Naive thymus-derived CD8-positive, alpha-beta T cell (primary cell): ENCODE measurements at places on chromosomes 16 and 17.

GRCh38 chr17:798246-798645 lies 16.1 kb downstream of the MRM3 start:
- DNase-seq = no peak

GRCh38 chr17:79548116-79548515 lies 62.7 kb downstream of the RBFOX3 start:
- no peak for DNase-seq

DNA sequence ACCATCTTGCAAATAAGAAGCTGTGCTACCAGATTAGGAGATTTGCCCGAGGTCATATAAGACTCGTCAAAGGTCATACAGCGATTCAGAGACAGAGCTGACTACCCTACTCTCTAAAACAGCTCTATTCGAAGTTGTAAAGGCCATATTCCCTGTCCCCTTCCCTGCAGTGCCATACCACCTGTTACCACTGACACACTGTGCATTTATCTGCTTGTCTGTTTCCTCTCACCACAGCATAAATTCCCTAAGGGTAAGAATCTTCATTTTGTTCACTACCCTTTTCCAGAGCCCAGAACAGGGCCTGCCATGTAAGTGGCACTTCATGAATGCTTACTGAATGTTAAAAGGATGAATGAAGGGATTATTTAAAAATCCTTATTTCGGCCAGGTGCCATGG lies 3.4 kb upstream of the KSR1 start:
- DNase-seq = no peak

GRCh38 chr17:78745407-78746088 lies 36.5 kb downstream of the CYTH1 start:
- no peak for DNase-seq

DNA sequence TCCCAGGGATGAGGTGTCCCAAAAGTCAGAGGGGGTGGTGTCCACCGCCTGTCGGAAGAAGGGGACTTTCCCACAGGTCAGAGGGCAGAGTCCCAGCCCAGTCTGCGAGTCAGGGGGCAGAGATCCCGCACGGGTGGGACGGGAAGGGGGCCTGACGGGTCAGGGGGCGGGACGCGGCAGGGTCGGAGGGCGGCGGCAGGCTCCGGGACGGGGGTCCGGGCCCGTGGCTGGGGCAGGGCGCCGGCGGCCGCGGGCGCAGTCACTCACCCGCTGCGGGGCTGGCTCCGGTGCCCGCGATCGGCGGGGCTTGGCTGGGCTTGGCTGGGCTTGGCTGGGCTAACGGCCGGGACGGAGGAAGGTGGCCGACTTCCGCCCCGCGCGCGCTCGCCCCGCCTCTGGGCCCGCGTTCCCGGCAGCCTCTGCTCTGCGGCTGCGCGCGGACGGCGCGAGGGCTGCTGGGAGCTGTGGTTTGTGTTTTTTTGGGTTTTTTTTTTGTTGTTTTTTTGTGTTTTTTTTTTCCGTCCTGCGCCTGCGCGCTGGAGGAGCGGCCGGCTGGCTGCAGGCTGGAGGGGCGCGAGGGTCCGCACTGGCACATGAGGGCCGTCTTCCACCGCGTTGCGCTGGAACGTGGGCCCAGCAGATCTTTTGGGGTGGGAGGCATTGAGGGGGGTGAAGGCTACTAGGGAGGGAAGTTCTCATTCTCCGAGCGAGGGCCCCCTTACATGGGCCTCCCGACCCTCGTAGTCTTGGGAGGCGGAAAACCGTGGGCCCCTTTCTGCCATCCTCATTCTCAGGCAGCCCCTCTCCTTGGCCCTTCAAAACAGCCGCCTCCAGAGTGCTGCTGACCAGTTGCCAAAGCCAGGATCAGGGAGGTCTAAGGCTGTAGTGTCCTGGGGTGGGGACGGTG lies at the start of gene CANT1:
Gene CANT1 (minus strand): TSS at position 368 of the 907 bp plus-strand sequence. CDS start 12,142 bp downstream, outside the sequence.
- peak; percentile 82 for DNase-seq

GRCh38 chr17:57311281-57312216 lies 55.2 kb downstream of the MSI2 start:
- no peak for DNase-seq

DNA sequence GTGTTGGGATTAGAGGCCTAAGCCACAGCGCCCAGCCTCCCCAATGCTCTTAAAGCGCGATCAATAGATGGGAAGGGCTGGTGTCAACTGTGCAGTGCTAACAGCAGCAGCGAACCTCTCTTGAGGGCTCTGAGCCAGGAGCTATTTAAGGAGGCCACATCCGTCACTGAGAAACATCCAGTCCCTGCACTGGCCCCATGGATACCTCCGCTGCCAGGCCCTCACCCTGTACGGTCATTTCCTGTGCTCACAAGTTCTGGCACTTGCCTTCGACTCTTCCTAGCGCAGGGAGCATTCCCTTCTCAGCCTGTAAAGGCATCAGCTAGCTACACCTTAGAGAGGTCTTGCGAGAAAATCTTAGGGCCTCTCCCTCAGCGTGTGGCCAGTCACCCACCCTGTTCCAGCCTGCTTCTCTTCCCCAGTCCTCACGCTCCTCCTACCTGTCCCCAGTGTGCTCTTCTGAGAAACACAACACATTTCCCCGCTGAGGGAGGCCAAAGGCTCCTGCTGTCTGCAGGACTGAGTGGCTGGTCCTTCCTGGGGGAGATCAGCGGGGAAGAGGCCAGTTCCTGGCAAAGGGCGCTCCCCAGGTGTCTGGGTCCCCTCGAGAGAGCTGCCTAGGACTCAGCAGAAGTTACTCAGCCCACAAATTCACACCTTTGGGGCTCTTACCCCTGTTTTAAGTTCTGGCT lies 28.6 kb downstream of the GTF3C1 start:
- no peak for DNase-seq

DNA sequence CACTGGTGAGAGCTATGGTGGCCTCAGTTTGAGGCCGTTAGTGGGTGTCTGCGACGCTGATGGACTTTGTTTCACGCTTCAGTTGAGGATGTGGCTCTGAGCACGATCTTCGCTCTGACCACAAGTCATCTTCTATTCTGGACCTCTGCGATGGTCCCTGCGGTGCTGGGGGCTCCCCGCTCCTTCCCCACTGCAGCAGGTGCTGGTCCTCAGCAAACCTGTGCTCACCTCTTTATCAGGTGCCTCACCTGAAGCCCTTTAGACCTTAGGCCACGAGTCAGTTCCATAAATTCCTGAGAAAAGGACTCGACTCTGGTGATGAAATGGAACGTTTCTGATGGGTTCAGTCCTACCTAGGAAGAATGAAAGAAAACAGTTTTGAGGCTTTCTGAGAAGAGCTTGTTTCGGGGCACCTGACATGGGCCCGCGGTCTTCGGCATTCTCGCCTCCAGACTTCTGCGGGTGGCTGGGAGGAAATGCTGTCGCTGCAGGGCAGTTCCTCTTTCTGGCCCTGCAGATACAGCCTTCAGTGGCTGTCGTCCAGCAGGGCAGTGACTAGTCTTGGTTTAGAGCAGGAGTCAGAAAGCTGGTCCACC lies 4.7 kb downstream of the KCTD5 start:
- peak; percentile 41 for DNase-seq

- no peak for DNase-seq
Measured at GRCh38 chr17:34178092-34178491, 77.0 kb upstream of the CCL2 start.

DNA sequence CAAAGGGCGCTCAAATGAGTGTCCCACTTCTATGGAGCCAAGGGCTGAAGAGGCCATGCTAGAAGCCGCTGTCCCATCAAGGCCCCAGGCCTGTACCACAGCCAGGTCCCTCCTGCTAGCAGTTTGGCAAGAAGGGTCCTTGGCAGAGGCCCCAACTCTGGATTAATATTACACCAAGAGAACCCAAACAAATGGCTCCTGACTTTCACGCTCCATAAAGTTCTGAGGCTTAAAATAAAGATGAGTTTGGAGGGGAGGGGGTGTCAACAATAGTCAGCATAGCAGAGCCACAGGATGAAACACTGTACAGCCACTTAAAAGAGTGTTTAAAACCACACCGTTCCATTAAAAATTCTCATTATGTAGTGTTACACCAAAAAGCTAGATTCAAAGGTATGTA lies 30.5 kb downstream of the CUEDC1 start:
- no peak for DNase-seq

DNA sequence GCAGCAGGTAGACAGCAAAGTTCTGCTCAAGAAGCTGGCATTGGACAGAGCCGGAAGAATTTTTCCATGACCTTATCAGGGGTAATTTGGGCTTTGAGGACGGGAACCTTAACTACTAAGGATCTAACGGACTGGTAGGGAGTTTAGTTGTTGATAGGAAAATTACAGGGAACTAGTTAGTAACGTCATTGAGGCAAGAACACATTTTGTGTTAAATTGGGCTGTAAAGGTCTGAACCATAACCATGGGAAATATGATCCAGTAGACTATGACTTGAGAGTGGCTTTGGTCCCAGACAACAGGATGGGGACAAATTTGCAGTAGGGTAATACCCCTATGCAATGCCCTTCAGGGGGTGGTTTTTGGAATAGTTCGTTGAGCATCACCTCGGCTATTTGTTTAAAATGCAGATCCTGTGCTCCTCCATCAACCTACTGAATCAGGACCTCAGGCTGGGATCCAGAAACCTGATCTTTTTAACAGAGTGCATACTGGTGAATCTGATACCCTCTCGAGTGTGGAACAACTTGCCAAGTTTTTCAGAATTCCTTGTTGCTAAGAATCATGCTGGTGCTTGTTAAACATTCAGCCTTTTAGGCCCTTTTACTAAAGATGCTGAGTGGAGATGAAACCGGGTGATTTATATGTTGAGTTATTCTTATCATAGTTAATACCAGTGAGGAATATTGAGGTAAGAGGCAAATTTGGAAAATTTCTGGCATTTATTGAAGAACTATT lies 255.1 kb downstream of the MAP2K6 start:
- no peak for DNase-seq

DNA sequence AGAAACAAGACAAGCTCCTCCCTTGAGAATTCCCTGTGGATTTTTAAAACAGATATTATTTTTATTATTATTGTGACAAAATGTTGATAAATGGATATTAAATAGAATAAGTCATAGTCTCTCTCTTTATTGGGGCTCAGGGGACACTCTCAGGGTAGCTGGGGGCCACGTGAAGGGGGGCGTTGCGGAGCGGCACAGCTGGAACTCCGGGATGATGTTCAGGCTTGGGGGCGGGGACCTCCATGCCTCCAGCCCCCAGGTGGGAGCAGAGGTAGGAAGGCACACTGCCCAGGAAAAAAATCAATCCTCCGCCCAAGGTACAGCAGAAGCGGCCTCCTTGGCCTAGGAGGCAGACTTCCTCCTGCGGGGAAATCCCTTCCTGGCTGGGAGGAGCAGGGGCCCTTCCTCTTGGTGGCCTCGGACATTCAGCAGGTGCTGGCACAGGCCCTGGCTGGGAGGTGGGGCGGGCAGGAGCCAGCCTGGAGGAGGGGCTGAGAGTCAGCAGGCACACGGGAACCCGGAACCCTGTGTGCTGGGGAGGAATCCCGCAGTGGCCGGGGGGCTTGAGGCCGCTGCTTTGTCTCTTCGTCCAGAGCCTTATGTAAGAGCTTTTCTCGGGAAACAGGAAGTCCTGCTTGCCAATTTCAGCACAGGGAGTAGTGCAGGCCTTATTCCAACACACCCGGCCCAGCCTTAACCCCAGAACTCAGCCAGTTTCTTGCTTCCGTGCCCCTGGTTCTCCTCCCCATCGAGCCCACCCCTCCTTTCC lies 591 bp upstream of the TNFSF13 start:
- DNase-seq = no peak

GRCh38 chr17:29176558-29177351 lies 3.4 kb downstream of the MYO18A start:
- peak; percentile 33 for DNase-seq

DNA sequence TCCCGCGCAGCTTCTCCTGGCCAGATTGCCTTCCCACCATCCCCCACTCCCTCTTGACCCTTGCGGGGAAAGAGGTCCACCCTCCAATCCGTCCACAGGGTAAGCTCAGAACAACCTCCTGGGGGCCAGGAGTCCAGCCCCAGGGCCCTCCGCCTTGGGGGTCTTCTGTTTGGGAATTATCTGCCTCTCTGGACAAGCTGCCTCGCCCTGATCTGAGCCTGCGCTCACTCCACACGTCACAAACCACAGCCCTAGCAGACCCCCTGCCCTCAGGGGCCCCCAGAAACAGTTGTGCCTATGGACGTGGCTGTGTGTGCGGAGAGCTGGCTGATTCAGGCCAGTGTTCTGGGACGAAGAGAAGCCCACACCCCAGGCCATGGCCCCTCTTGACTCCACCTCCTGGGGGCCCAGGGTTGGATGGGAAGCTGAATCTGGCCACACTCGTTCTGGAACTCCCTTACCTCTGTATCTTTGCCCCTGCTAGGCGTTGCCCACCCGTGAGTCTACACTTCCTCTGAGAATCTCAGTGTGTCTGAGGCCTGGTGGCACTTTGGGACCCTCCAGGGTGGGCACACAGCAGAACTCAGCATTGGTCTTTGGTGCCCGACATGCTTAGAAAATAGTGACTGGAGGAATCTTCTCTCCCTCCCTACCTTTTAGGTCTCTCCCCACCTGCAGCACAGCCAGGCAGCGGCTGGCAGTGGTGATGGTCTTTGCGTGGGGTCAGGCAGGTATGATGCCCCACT lies 119.9 kb upstream of the SMURF2 start:
- DNase-seq = no peak

- no peak for DNase-seq
Measured at GRCh38 chr17:44416558-44417289, 27.3 kb upstream of the ITGA2B start.

- DNase-seq = no peak
Measured at GRCh38 chr17:78016852-78017251, 58.3 kb downstream of the TNRC6C start.

DNA sequence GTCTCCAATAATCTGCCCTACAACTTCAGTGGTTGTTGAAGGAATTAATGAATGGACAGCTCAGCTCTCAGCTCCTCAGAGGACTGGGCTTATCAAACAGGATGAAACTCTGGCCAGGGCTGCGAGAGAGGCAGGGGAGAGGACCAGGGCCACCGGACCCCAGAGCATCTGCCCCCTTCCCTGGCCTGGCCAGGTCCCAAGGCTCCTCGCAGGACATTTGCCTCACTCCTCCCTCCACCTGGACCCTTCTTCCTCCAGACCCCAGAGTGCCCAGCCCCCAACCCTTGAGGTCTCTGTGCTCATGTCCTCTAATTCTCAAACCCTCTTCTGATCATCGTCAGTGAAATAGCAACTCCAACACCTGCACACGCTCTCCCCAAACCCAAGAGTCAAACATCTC lies 3.7 kb downstream of the CD300C start:
- DNase-seq = no peak

GRCh38 chr17:41907633-41908539 lies 10.9 kb downstream of the ACLY start:
- no peak for DNase-seq

DNA sequence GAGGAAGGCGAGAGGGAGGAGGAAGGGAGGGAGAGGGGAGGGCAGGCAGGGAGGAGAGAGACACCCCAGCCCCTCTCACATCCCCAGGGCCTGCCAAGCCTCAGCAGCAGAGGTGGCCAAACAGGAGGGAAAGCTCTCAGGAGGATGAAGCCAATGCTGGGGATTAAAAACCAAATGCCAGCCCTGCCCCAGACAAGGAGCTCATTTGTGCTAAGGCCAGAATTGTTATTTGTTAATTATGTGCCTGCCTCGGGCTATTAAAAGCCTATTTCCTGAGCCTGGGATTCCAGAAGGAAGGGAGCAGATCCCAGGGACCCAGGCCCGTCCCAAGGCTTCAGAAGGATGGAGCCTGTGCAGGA lies 27.9 kb upstream of the GINS2 start:
- DNase-seq = no peak
